ENCODE measurements at places on chromosomes 11 and 22.

- no peak for DNase-seq
These were observed 41.2 kb downstream of the PARVG start for GRCh38 chr22:44221710-44222475.

DNA sequence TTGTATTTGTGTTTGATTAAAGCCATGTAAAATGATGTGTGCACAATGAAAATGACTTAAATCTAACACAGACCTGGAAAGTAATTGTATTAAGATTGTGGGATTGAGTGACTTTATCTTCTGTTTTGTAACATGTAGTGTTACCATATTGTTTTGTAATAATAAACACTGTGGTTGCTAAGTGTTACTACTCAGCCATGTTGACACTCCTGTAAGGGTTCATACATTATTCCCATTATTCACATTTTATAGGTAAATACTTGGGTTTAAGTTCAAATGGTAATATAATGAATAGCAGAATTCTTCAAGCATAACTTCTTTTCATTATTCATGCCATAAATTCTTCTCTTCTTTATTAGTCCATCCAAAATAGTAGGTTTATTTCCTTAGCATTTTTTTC, 69.0 kb downstream of the ZC3H12C start:
- no peak for DNase-seq

DNA sequence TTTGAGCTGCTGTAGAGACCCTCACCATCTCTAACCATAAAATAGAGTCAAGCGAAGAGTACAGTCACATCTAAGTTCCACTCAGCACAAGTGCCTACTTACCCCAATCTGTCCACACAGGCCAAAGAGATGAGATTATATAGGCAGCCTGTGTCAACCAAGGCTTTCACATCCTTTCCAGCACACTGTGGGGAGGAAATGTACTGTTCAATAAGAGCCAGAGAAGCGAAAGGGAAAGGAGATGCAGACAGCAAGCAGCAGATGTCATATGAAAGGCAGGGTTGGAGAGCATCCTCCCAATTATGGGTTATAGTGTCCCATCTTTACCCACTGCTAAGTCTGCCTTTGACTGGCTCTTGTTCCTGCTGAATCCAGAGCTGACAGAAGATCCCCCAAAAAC, 16.4 kb downstream of the NRIP3 start:
- no peak for DNase-seq

DNA sequence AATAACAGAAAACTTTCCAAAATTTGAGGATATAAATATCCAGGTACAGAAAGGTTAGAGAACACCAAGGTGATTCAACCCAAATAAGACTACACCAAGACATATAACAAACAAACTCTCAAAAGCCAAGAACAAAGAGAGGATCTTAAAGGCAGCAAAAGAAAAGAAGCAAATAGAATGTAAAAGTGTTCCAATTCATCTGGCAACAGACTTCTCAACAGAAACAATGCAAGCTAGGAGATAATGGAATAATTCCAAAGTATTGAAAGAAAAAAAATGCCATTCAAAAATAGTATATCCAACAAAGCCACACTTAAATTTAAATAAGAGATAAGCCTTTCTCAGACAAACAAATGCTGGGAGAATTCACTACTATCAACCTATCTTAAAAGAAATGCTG, 153.0 kb upstream of the FAT3 start:
- DNase-seq: no peak

DNA sequence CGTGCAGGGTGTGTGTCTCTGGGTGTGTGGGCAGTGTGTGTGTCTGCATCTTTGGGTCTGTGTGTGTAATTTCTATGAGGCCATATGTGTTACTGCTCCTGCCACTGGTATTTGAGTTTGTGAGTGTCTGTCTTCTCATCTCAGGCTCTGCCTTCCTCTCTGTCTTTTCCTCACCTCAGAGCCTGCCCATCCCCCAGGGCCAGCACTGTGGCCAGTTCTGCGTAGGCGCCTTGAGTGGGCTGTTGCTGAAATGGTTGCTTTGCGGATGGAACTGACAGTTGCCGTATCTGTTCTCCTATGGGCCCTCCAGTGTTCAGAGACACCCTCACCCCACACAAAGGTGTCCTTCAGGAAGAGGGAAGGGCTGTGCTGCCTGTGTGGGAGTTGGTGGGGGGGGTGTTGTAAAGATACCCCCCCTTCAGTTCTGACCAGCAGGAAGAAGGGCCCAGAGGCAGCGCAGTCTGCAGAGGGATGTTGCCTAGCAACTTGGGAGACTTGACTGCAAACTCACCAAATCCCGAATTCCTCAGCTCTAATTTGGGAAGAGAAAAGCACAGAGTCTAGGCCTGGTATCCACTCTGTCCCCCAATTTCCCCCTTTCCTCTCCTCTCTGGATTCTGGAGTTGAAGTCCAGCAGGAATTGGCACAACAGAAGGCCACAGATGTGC, 2.0 kb upstream of the NRGN start:
- no peak for DNase-seq

- no peak for DNase-seq
These were observed 321.5 kb downstream of the LARGE1 start for GRCh38 chr22:33598821-33599220.

DNA sequence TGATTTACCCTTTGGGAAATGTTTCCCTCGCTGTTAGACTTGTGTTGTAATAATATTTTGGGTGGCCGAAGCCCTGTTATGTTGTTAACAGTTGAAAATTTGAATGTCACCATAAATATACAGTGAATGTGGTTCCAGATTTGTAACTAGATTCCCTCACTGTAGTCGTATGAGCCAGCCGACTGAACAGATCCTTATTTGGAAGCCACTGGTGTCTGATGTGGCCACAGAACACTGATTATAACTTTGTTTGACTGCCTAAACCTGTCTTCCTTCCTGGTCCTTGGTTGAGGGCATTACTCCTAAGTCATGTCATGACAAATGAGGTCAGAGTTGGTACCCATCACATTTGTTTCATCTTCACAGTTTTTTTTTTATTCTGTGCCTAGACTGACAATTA, 45.4 kb downstream of the YAP1 start:
- no peak for DNase-seq

- DNase-seq: no peak
These were observed 824.9 kb downstream of the TBC1D22A start for GRCh38 chr22:47587361-47587760.

DNA sequence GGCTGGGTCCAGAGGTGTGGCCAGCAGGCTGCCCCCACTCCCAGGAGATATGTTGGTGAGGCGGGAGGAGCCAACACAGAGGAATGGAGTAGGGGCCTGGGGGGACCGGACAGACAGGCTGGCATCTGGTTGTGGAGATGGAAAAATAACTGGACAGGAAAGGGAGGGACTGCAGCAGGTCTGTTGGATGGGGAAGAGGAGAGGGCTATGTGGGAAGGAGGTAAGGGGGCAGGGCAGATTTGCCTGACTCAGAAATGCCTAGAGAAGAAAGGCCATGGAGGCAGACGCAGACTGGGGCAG, 160.4 kb downstream of the TRIM29 start:
- no peak for DNase-seq

All from MG63 (cell line).